ENCODE measurements at places on chromosomes 5 and 9.

- no peak for DNase-seq
Observed at GRCh38 chr9:84652496-84653120, 16.9 kb upstream of the NTRK2 start.

DNA sequence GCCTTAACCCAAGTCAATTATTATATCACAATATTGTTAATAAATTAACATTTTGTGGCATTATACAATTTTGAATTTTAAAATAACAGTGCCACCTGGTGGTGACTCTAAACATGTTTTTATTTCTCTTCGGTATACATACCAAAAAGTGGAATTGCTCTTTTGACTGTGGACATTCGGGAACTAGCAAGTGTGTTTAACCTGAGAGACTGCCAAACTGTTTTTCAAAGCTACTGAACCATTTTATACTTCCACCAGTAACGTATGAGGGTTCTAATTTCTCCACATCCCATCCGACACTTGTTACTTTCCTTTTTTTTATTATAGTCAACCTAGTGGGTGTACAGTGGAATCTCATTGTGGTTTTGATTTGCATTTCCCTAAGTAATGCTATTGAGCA is 18.3 kb upstream of the HSDL2 start:
- no peak for DNase-seq

- DNase-seq: no peak
Observed at GRCh38 chr5:74919041-74919440, 52.9 kb upstream of the FAM169A start.

- no peak for DNase-seq
Observed at GRCh38 chr9:24095246-24095645, 269.2 kb upstream of the ELAVL2 start.

DNA sequence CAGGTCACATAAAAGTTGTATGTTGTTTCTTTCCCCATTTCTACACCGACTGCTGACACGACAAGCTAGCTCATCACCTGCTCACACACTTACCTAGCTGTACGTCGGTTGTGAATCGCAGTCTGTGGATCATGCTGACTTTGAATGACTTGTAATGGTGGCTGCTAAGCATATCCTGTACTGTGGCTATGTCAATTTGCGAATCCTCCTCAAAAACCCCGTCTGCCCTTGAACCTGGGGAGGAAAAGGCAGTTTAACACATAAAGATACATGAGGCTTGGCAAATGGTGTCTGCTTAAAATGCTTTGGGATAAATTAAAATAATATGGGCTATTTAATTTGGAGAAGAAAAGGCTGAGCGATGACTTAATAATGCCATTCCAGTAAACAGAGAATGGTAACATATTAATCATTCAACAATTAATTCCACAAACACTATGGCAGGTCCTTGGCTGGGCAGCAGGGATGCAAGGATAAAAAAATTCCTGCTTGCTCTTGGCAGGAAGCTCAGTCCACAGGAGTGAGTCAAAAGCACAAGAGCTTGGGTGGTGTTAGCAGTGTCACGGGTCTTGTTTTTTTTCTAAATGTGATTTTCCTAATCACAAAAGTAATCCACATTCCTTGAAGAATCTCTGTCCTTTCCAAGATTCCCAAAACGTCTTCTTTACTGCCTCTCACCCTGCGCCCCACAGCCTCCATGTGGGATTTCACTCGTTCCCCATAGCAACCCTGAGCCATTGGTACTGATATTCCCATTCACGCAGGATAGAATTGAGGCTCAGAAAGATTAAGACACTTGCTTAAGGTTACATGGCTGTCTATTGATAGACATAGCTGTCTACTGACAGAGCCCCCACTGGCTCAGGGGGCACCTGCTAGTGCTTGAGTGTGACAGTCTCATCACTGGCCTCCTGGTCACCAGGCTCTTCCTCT is 222.4 kb downstream of the MAPKAP1 start:
- no peak for DNase-seq

DNA sequence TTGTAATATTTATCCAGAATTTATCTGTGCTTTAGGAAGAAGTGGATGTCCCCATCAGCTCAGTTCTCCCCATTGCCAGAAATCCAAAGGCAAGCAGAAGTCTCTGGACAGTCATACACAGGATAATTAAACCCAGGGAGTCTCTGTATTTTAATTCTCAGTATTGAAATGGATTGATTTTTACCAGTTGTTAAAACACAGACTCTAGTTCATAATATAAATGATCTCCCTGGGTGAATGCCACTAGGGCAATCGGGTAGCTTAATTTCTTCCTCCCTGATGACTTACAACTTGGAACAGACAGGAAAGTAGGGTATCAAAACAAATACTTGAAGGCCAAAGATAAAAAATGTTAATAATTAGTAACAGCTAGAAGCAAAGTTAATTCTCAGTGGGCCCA is 66.5 kb upstream of the DAP start:
- no peak for DNase-seq

GRCh38 chr9:115117999-115118878 is at the start of gene TNC:
TSS of gene TNC (minus strand) at chr9:115118157. CDS start at chr9:115091018, 27,139 bp downstream.
- DNase-seq: no peak

DNA sequence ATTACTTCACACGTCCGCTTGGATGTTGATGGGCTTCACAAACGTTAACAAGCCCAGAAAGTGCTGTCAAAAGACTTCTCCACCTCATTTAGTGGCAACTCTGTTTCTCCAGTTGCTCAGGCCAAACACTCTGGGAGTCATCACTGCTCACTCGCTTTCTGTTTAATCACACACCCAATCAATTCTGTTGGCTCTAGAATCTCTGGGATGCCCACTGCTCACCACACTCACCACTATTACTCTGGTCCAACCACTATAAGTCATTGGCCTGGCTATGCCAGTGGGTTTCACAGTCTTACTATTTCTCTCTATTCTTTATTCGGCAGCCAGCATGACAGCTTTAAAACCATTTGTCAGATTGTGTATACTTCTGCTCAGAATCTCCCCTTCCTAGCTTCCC is 163.5 kb downstream of the KDM4C start:
- no peak for DNase-seq

GRCh38 chr9:14271093-14271673 is 42.8 kb downstream of the NFIB start:
- no peak for DNase-seq

GRCh38 chr9:33211695-33212393 is 28.1 kb upstream of the SPINK4 start:
- no peak for DNase-seq

DNA sequence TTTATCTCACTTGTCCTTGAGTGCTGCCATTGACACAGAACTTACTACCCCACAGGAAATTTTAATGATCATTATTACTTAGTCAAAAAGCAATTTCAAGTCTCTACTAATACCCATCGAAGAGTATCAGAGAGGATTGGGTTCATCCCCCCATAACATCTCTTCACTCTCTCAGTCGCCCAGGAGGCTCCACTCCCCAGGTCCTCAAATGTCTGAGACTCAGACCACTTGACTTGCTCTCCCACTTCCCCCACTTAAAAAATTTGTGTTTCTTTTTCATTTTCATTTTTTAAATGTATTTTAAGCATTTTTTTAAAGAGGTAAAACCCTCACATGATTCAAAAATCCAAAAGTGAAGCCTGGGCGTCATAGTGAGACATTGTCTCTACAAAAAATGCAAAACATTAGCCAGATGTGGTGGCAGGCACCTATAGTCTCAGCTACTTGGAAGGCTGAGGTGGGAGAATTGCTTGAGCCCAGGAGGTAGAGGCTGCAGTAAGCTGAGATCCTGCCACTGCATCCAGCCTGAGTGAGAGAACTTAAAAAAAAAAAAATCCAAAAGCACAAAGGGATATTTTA is 56.8 kb upstream of the TRAF1 start:
- DNase-seq: no peak

GRCh38 chr9:138053321-138053868 is 175.8 kb downstream of the CACNA1B start:
- no peak for DNase-seq

DNA sequence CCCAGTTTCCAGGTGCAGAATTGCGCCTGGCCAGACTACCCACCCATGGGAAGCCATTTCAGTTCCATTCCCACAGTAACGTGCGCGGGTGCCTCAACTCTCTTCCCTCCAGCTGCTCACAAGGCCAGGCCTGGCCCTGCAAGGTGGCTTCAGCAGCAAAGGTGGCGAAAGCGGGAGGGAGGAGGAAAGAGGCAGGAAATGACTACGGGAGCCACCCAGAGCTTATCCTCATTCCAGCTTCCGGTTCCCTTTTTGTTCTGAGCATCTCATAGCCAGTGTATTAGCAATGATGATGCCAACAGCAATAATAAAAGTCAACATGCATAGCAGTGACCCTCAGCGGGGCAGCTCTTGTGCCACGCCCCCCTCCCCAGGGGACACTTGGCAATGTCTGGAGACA is 101.5 kb upstream of the BOD1 start:
- no peak for DNase-seq

DNA sequence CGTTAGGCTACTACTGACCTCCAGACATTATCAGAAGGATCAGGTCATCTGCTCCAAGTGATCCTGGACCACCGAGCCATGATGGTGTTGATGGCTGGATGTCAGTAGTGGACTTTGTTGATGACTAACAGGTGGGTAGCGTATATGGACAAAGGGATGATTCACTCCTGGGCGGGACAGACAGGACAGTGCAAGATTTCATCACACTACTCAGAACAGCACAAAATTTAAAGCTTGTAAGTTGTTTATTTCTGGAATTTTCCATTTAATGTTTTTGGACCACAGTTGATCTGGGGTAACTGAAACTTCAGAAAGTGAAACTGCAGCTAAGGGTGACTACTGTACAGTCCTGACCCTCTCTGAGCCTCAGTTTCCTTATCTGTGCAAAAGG is 12.7 kb downstream of the PDGFRB start:
- DNase-seq: no peak

- DNase-seq: no peak
Observed at GRCh38 chr9:130898552-130898852, 1.9 kb upstream of the QRFP start.

DNA sequence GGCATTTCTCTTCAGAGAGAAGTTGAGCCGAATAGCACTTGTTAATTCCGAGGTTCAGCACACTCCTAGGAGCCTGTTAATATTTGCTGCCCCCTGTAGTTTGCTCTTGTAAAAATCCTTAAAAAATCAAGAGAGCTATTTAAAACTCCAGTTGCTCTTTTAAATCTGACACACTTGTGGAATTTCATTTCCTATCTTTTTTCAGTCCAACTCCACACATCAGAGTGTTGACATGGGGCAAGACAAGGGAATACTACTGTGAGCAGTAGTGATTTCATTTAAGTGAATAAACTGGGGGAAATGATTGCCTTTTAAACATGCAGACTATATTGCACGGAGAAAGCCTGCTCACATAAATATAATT is 1096.3 kb upstream of the DMAC1 start:
- no peak for DNase-seq

DNA sequence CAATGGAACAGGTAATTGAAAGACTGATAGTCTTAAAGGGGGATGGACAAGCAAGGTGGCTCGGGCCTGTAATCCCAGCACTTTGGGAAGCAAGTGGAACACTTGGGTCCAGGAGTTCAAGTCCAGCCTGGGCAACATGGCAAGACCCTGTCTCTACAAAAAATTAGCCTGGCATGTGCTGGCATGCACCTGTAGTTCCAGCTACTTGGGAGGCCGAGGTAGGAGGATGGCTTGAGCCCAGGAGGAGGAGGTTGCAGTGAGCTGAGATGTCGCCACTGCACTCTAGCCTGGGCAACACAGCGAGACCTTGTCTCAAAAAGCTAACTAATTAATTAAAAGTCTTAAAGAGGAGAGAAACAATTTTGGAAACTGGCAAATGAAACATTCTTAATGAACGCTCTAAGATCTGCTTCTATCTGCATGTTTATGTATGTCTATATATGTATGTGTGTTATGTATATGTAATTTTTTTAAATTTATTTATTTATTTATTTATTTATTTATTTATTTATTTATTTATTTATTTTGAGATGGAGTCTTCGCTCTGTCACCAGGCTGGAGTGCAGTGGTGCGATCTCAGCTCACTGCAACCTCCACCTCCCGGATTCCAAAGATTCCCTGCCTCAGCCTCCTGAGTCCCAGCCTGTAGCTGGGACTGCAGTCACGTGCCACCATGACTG is 80.6 kb downstream of the SFXN1 start:
- no peak for DNase-seq

DNA sequence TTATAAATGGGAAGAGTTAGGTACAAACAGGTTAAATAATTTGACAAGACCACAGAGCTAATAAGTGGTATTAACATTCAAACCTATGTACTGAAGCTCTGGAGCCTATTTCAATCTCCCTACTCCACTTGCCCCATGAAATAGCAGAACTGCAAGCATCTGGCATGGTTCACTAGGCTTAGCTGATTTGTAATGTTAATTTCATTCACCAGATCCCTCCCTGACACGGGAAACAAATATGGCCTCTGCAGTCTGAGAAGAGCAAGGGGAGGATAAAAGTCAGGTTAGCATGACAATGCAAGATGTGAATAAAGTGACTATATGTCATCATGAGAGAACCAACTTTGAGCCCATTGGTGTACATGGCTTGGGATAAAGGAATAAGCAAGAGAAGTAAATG is 428.8 kb downstream of the BRINP1 start:
- DNase-seq: no peak

- no peak for DNase-seq
Observed at GRCh38 chr9:98375138-98375726, 119.8 kb upstream of the TBC1D2 start.

DNA sequence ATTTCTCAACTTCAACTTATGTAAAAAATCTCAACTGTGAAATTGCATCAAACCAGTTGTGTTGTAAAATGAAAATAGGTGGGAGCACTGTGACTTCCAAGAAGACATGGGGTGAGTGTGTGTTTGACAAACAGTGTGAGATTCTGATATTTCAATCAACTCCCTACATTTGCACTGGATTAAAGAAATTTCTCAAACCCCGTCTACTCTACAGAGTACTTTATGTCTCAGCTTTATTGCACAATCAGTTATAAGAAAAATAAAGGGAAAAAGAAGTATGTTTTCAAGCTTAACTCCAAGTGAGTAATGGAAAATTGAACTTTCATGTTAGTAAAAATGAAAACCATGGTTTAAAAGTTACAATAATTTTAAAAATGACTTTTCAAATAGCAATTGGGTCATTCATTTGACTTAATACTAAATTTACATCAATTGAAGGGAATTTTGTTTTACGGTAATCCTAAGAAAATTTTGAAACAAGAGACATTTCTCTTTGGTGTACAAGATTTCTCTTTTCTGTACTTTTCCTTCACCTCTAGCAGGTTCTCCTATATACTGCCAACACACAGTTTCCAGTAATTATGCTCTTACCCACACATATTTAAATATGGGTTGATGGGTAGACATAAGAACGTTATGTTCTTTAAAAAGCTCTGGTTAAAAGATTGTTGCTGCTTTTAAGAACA is 80.3 kb downstream of the CDO1 start:
- DNase-seq: no peak

GRCh38 chr9:87602933-87603643 is 105.4 kb downstream of the DAPK1 start:
- no peak for DNase-seq
